Osteoblast (primary cell): ENCODE measurements at places on chromosomes 13 and 19. TPM values are rescaled to one million over a fixed set of nuclear protein-coding genes. Genes with fewer than 3 reads are reported as not detected.

METTL21C gene
- not detected in 2 replicates for total RNA-seq

DNA sequence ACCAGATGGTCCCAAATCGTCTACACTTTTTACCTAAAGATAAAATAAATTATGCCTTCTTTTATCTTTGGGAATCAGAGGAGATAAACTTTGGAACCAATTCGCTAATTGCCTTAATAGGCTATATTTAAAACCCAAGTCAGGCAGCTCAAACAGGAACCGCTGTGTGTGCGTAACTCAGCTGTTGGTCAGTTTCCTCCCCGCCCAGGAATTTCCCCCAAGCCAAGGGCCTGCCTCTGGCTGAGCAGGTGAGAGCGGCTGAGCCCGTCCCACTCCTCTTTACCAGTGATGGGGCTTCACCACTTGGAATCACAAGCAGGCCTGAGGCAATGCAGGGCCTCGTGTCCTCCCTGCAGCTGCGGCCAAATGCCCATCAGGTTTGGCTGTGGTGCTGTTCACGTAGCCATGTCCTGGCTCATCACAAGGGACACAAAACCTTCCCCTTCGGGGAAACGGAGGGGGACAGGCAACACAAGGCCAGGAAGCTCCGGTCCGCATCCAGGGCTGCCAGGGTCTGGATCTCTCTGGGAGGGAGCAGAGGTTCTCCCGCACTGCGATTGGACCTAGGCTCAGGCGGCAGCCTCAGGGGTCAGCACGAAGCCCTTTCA is 503 bp upstream of the SLC7A9 start:
- peak; percentile 72 for DNase-seq

GRCh38 chr19:47228168-47228936 is 2.6 kb downstream of the BBC3 start:
- peak; percentile 86 for DNase-seq

DNA sequence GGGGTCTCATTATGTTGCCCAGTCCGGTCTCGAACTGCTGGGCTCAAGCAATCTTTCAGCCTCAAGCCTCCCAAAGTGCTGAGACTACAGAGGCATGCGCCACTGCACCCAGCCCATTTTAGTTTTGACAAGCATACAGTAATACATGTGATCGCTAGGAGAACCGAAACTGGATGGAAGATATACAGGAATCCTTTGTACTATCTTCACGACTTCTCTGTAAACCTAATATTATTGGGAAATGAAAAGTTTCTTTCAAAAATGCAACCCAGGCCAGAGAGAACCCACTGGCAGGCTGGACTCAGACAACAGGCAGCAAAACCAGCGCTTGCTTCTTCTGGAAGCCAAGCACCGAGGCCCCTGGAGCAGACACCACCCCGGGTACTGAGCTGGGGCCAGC is 9.4 kb downstream of the C19orf12 start:
- peak; percentile 75 for DNase-seq
